ENCODE measurements at places on chromosomes 5 and 9.
A peak's percentile ranks its signal among the peaks of the same experiment; 100 is the strongest.

GRCh38 chr9:130829762-130830161, 5.3 kb upstream of the ABL1 start:
- no peak for DNase-seq

DNA sequence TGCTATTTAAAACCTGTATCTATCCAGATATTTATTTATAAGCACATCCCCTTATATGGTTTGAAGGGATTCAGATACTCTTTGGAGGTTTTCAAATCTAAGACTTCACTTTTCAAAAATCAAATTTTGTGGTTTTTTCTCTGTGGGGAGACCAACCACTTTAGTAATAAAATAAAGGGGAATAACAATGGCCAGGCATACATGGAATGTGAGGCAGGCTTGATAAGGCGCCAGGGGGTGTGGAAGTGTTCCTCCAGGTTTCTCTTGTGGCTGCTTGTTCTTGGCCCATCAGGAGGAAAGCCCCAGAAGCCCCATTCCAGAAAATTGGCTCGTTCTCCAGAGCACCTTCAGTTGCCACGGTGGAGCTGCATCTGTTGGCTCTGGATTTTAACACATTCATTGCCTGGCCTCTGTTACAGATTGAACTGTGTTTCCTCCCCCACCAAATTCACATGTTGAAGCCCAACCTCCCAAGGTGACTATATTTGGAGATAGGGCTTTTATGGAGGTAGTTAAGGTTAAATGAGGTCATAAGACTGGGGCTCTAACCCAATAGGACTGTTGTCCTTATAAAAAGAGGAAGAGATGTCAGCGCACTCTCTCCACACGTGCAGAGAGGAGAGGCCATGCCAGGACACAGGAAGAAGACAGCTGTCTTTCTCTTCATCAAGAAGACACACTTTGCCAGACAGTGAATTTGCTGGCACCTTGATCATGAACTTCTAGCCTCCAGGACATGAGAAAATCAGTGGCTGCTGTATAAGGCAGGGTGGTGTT, 195.9 kb downstream of the TMEM38B start:
- peak; percentile 54 for DNase-seq

- no peak for DNase-seq
Observed at GRCh38 chr9:78857373-78858225, 560.7 kb downstream of the PSAT1 start.

DNA sequence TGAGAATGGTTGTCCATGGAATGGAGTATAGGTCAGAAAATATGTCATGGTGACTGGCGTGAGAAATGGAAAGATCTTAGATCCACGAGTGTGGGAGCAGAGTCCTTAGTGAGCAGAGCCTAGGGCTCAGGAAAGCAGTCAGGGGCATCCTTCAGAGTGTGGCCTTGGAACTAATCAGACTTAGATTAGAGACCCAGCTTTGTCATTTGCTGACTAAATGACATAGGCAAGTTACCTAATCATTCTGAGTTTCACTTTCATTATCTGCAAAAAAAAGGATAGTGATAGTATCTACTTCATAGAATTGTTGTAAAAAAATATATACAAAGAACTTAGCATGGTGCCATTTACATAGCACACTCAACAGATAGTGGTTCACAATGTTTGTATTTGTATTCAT, 24.3 kb upstream of the SLIT3 start:
- DNase-seq, result no peak

DNA sequence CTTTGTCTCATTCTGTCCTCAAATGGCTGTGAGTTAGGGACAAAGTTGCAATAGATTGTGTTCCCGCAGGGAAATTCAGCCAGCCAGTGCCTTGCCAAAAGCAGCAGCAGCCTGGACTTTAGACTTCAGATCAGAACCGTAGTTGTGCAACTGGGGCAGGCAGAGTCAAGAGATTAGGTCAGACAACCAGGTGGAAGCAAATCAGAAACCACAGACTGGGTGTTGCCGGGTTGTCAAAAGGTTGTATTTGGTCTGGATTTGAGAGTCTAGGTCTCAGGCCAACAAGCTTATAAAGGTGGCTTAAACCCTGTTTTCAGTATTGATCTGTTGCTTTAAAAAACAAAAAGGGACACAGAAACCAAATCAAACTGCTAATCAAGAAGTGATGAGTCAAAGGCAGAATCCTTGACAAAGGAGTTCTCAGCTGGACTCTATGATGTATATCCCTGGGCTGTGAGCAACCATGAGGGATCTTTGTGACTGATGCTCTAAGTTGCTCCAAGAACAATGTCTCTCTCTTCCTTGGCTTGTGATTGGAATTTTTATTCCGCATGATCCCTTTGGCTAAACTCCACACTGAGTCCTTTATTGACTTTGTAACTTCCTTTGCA, 20.9 kb downstream of the RFK start:
- DNase-seq, result peak; percentile 42

DNA sequence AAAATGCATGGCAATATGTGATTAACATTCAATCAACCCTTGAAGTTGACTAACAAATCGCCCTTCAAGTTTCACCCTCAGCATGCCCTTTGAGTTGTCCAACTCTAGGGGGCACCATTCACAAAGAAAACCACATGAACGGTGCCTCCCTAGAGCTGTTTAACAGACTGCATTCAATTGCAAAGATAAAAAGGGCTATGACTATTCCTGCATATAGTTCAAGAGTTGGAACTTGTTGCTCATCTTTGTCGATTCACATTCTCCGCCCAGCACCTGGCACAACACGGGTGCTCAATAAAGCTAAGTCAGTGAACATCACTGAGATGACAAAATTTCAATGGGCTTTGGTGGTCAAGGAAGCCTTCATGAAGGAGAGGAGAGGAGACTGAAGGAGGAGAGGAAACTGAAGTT, 69.6 kb upstream of the SLC30A5 start:
- no peak for DNase-seq

GRCh38 chr5:140189977-140190871, 15.2 kb downstream of the CYSTM1 start:
- peak; percentile 50 for DNase-seq

DNA sequence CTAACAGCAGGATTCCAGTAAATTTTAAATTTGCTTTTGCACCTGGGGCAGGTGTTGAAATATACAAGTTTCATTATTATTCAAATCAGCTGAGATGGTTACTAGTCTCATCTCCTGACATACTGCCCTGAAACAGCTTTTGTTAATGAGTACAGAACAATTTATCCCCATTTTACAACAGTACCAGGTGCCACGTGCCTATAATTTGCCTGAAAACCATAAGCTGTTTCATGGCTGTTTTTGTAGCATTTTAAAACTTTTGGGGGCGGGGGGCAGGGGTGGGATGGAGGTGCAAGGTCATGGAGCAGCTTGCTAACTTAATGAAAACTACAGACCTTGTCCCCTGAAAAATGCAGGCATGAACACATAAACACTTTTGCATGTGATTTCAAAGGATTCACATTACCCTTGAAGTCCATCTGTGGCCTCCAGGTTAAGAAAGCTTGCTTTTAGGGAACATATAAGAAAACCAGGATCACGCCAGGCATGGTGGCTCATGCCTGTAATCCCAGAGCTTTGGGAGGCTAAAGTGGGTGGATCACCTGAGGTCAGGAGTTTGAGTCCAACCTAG, 42.1 kb downstream of the TIMD4 start:
- DNase-seq, result no peak

DNA sequence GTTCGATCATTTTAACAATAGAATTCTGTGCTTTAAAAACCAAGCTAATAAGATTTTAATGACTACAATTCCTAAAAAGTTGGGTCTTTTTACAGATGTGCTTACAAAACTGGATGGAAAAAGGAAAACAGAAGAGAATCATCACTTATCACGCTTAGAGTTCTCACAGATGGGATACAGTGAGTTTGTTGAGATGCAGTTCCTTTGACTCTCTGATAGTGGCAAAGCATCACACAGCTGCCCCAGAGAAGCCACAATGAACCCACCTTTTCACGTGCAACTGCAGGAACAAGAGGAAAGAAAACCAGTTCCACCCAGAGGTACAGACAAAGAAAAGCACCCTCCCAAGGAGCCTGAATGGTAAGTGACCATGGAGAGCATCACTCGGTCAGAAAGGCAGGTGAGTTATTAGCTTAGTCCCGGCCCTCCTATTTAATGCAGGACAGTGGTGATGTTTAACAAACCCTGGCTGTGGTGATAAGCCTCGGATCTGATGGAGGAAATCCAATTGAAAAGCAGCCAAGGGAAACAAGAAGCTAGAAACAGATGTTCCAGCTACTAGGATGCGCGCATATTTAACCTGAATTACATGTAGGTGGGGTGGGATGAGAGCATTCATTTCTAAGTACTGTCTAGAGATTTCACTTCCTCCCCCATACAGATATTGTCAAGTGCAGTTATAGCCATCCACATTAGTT, 167.7 kb downstream of the TARS1 start:
- DNase-seq, result peak; percentile 14

GRCh38 chr9:19446361-19446861, 37.6 kb downstream of the ACER2 start:
- DNase-seq, result no peak

- DNase-seq, result peak; percentile 82
Observed at GRCh38 chr5:154287136-154287535, 96.6 kb downstream of the GALNT10 start.

DNA sequence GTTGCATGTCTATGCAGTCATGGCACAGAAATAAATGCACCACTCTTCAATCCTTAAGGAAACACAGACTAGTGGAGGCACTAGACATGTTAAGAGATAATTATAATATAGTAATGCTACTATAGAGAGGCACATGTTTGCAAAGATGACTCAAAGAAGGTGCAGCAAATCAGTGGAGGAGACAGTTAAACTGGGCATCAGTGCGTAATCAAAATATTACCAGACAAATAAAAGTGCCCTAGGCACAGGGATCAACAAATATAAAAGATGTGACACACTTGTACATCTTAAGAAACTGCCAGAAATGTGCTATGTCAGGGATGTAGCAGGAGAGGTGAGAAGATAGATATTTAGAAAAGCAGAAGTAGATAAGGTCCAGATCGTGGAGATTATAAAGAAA, 642.1 kb downstream of the SLCO4C1 start:
- DNase-seq, result no peak

GRCh38 chr5:141636106-141636412, 590 bp downstream of the HDAC3 start:
- DNase-seq, result no peak

DNA sequence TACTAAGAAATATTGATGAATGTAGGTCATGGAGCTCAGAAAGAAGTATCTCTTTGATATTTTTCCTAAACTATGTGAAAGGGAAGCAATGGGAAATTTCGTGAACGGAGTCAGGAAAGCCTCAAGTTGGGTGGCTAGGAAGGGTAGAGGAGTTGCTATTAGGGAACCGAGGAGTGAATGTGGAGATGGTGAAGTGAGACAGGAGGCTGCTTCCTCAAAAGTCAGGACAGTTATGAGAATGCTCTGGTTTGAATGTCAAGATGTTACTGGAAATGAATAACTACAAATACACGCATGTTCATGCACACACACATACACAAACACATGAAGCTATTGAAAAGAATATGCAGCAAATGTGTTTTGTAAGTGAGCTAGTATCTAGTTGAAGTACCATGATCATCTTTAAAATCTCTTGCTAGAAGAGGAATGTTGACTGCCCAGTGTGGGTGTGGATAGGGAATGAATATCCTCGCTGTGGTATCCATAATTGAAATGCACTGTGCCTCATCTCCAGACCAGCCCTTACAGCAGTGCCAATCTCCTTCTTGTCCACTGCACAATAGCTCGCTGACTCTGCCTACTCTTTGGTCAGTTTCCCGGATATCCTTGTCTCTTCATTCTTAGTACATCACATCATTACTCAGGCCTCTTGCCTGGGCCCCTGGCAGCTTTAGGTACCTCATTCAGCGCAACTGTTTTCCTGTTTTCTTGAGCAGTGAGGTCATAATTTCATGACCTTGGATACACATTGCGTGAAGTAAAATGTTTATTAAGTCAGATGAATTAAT, 21.9 kb upstream of the PDCD1LG2 start:
- DNase-seq, result no peak

DNA sequence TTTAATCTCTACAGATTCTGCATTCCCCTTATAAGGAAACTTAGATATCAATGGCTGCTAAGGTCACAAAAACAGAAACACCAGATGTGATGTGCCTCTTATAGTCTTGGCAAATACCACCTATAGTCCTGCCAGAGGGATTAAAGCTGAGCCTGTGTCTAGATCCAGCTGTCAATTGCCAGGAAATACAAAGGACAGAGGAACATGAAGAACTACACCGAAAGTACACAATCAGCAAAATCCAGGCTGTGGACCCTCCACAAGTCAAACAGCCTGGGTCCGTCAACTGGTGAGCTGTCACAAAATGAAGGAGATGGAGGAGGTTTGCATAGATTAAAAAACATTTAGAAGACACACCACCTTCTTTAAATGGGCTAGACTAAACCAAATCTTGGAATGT, 85.4 kb downstream of the KLF4 start:
- DNase-seq, result no peak

DNA sequence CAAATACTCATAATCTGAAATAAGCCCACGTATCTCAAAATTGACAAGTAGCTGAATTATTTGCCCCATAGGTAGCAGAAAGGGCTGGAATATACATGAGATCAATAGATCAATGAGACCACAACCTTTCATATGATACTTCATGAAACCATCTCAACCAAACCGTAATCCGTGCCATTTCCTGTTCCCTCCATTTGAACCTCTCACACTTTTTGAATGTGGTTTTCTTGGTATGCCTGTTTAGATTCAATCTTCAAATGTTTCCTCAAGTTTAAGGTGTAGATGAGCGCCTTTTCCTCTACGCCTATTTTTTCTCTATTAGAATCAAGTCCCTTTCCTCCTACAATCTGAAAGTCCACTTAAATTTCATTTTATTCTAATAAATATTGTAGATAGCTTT, 805.5 kb downstream of the EFNA5 start:
- DNase-seq, result no peak

DNA sequence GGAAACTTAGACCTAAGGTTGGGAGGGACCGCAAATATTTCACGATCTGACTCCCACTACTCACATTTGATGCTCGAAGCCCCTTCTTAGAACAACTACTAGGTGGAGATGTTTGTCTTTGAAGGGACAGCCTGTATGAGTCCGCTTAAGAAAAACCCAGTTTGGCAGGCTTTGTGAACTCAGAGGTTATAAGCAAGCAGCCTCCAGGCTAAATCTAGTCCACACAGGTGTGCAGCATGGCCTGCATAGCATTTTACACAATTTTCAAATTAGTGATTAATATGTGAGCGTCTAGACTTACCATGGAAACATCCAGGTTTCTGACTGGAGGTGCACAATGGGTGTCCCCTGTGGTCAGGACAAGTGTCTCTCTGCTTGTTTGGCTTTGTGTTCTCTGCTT, 127.1 kb downstream of the KIF4B start:
- no peak for DNase-seq
